Endothelial cell (in vitro differentiated cells): ENCODE measurements at places on chromosomes 2 and 18. TPM values are rescaled to one million over a fixed set of nuclear protein-coding genes. Genes with fewer than 3 reads are reported as not detected.

DNA sequence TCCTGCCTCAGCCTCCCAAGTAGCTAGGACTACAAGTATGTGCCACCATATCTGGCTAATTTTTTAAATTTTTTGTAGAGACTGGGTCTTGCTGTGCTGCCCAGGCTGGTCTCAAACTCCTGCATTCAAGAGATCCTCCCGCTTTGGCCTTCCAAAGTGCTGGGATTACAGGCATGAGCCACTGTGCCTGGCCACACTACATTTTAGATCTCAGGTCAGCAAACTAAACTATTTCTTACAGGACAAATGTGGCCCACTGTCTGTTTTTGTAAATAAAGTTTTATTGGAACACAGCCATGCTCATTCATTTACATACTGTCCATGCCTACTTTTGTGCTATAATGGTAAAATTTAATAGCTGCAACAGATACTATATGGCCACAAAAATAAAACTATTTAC, 17.8 kb downstream of the INO80D start:
- DNase-seq: no peak

GRCh38 chr2:69993048-69993565, 31.7 kb upstream of the ASPRV1 start:
- no peak for DNase-seq

GRCh38 chr2:204274429-204274828, 270.8 kb upstream of the PARD3B start:
- DNase-seq: no peak

DNA sequence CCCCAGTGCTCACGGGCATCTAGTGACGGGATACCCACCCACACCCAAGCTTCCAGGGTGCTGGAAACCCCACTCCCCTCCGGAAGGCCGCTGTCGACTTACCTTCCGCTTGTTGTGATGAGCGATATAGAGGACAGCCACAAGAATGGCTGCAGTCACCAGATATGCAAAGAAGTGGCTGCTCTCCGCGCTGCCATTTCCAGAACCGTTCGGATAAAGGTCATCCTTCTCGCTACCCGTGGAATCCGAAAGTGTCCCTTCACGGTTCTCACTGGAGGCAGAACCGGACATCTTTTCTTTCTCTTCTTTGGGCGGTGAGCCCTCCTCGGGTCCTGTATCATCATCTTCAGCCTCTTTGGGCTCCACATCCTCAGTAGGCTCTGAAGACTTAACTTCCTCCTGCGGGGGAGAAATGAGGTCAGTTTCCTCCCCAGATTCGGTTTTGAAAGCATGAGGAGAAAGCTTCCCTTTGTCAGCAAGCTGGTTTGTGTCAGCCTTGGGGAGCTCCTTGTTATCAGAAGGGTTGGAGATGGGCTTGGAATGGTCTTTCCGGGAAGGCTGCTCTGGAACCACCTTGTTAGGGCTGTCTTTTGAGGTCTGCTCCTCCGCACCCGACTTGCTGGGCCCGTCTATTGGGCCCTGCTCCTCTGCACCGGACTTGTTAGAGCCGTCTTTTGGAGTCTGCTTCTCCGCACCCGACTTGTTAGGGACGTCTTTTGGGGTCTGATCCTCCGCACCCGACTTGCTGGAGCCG, 1.2 kb downstream of the TGOLN2 start:
- DNase-seq: no peak

- no peak for DNase-seq
Observed at GRCh38 chr18:8951491-8951890, 151.0 kb upstream of the NDUFV2 start.

The FOSL2 gene
- 24.4 TPM for total RNA-seq

The TIGD1 gene
- total RNA-seq: 3.7 TPM

DNA sequence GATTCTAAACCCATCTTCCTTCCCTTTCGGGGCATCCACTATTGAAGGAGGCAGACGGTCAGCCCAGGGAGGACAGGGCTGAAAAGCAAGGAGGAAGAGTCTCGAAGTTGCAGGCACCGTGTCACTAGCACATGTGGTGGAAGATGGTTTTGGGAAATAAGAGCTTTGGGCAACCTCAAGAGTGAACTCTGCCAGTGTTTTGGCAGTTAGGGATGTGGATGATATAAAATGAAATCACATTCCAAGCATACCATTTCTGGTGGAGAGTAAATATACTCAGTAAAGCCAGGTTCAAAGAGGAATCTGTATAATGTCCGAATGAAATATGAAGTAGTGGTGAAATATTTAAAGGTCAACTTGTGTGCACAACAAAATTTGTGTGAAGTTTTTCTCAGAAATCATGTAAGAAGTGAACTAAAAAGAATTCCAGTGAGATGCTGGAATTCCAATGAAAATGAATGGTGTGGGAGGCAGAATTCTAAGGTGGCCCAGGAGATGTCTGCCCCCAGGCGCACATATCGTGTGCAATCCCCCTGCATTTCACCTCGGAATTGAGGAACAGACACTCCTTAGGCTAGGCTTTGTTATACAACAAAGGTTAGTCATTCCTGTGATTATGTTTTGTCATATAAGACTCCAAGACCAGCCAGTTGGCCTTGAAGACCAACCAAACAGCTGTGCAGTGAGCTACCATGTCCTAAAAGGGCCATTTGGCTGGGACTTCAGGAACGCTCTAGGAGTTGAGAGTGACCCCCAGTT, 147.1 kb downstream of the SH3BP4 start:
- no peak for DNase-seq

GRCh38 chr18:31325051-31325450, 7.1 kb downstream of the DSG1 start:
- DNase-seq: no peak

The ADNP2 gene
- total RNA-seq: 23.7 TPM

The C1QL2 gene
- total RNA-seq: not detected

The STPG4 gene
- not detected for total RNA-seq

GRCh38 chr2:200317975-200318374, 11.5 kb downstream of the SPATS2L start:
- DNase-seq: no peak

The SPATA3 gene
- not detected for total RNA-seq

- DNase-seq: no peak
Observed at GRCh38 chr2:239551206-239551605, 150.4 kb upstream of the HDAC4 start.

GRCh38 chr18:23612434-23613090, 26.3 kb upstream of the NPC1 start:
- DNase-seq: no peak

The MEIS1 gene
- total RNA-seq: 13.3 TPM

The TOGARAM2 gene
- total RNA-seq: 0.23 TPM

DNA sequence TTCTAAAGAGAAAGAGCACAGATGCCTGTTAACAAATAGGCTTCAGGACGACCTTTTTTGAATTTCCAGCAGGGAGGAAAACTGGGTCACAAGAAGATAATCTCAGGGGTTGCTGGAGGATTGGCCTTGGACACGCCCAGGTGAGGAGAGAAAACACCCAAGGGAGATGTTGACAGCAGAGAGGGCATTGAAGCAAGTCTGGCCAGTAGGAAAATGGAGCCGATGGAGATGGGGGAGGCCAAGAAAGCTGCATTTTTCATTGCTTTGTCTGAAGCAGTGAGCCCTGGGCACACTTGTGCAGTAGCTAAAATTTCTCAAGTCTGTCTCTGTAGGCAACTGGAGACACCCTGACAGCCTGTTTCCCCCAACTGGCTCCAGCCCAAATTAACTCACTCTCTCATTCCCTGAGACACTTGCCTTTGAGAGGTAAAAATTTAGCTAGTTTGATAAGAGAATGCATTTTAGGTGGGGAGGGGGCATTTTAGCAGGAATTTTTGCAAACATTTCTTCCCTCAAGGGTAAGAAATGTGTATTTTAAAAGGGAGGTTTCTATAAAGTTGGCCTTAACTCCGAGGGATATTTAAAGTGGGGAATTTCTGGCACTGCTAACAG, 165.5 kb downstream of the TGIF1 start:
- DNase-seq: no peak

The CRYGD gene
- total RNA-seq: not detected

GRCh38 chr2:240164586-240164985, 24.1 kb upstream of the OTOS start:
- no peak for DNase-seq

The SLC14A1 gene
- 0.36 TPM for total RNA-seq

GRCh38 chr18:25830787-25831186, 259.6 kb downstream of the SS18 start:
- DNase-seq: no peak

The USP37 gene
- total RNA-seq: 16.1 TPM

The CXCR1 gene
- total RNA-seq: not detected

DNA sequence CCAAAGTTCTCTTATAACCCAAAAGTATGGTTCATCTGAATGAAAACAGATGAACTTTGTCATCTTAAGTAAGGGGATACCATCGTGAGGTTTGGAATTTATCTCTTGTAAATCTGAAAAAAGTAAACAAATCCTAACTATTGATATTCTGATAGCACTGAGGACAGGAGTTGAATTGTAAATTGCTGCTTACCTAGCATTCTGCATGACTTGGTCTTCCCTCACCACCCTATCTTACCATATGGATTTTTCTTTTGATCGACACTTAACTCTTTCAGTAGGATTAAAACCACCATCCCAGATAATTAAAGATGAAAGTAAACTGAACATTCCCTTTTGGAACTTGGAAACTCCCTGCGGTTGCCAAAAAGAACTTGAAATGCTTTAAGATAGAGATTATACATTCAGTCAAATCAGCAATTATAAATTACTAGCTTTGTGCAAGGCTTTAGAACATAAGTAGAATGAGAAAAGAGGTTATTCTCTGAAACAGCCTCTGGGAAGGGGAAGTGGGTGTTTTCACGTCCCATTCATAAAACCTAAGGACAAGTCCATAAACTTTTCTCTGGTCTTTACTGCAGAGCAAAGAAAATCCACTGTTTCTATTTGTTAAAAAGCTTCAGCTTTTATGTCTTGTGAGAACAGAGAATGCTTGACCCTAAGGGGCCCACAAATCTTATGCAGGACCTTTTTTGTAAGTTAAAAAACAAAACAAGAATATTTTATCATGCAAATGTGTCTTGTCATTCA, 49.7 kb upstream of the ZNF397 start:
- DNase-seq: no peak

GRCh38 chr2:179669196-179669595, 192.2 kb downstream of the ZNF385B start:
- DNase-seq: no peak

The GATA6 gene
- 23.8 TPM for total RNA-seq

DNA sequence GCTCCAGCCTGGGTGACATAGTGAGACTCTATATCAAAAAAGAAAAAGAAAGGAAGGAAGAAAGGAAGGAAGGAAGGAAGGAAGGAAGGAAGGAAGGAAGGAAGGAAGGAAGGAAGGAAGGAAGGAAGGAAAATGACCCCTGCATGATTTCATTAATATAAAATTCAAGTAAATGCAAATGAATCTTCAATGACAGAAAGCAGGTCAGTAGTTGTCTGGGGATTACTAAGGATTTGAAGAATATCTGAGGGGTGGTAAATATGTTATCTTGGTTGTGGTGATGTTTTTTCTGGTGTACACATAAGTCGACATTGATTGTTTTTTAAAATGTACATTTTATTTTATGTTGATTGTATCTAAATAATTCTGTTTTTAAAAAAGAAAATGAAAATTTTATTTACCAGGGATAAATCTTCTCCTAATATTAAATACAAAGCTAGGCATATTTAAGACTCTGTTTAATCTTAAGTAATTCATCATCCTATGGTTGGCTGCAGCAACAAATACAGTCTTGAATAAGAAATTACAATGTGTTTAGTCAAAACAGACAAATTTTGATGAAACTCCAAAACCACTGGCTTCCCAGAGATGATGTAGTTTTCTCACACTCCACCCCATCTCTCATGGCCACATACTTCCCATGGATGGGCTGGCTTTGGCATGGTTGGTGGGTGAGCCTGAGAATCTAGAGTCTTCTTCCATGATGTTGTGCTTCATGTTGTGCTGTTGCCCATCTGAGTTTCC, 314.7 kb upstream of the REG3G start:
- DNase-seq: no peak

DNA sequence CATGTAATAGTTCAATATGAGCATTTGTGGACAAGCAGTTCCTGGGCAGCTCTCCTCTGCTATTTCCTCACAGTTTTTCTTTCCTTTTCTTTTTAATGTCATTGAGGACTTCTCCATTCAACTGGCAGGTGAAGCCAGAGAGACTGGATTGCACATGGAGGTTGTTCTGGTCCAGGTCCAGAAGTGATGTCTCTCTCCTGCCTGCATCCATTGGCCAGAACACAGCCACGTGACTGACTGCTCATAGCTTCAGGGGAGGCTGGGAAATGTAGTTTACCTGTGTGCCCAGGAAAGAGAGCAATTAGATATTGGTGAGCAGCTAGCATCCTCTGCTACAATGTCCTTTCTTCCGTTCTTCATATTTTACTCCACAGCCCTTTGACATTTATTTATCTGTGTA, 20.2 kb upstream of the ADAM23 start:
- no peak for DNase-seq

The CFAP65 gene
- total RNA-seq: 0.59 TPM

The LRRTM1 gene
- total RNA-seq: not detected

The IL36B gene
- total RNA-seq: not detected

DNA sequence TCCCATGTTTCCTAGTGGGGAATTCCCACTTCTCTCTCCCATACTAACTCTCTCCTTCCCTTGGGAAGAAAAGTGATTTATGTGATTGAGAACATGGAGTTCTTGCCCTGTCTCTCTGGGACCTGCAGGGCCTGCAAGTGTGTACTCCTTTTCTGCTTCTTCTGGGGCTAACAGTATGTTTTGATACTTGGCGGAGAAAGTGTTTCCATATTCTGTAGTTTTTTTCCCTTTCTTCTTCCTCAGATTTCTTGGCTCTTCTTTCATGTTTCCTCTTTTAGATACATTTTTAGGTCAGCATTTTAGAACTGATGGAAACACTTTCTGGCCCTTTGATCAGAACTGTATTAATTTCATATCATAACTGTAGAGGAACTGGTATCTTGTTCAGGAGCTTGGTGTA, 352.2 kb downstream of the DLGAP1 start:
- no peak for DNase-seq

DNA sequence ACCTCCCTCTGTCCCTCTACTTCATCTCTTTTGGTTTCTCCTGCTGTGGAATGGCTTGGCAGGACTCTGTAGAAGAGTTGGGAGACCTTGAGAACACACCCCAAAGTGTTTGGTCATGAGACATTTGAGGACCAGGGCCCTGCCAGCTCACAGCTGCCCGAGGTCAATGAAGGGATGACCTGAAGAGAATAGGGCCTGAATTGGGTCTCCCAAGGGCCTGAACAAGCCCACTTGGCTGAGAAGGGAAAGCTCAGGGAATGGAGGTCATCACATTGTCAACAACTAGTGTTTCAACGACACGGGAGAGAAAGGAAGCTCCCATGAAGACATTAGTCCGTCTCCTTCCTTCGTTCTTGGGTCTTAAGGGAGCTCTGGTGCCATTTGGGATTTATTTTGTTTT, 52.8 kb downstream of the TTC32 start:
- no peak for DNase-seq

GRCh38 chr2:55063226-55063625, 13.0 kb upstream of the RTN4 start:
- no peak for DNase-seq

DNA sequence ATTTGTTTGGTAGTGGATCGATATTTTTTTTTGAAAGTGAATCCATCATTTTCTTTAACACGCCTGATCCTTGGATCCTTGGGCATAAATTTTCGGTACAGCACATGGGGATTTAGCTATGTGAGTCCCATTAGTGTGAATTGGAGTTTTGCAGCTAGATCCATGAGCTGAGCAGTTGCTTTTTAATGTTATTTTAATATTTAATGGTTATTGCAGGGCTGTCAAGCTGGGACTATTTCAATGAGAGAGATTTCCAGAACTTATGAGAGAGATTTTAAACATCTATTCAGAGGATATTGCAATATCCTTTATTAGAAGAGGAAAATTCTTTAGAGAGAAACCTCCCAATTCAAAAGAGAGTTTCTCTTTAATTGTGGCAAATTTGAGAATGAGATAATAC, 35.6 kb upstream of the TCF4 start:
- no peak for DNase-seq

GRCh38 chr2:54404270-54404669, 51.9 kb upstream of the SPTBN1 start:
- no peak for DNase-seq

The C2orf68 gene
- 47.5 TPM for total RNA-seq
